ENCODE measurements at places on chromosomes 4 and X.
A peak's percentile ranks its signal among the peaks of the same experiment; 100 is the strongest.

GRCh38 chr4:14087921-14088320 lies 460.4 kb upstream of the BOD1L1 start:
- no peak for DNase-seq

DNA sequence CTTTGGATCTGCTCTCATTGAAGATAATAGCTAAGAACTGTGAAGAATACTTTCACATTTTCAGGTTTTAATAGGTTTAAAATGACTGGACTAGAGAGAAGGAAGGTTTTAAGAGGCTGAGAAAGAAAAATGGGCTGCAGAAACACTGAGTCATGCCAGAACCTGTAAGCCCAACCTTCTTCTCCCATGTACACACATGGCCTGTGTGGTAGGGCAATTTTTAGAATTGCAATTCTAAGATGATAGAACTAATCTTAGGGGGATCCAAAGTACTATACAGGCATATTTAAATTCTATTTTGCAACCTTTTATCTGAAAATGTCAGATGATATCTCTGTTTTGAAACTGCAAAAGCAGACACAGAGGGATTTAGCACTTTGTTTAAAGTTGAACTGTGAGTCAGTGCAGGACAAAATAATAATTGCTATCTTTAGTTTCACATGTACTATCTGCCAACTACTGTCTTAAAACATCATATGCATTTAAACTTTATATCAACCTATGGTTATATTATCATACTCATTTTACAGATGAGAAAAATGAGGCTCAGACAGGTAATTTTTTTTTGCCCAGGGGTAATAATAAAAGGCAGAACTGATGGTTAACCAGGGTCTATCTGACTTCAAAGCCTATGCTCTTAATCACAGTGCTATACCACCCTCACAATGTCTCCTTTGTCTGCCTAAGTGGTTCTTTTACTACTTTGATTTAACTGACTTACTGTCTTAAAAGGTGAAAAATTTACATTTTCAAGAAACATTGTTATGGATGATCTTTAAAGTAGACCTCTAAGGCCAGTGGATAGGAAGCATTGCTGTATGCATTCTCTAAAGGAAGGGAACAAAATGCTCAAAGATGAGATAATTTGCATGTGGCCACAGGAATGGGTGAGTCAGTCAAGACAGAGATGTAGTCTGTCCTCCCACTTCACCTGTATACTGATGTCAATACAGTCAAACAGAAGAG lies 4.3 kb downstream of the TMPRSS11E start:
- no peak for DNase-seq

GRCh38 chr4:35975617-35976355 lies 268.5 kb downstream of the ARAP2 start:
- DNase-seq = no peak

GRCh38 chr4:105944540-105944939 lies 49.3 kb downstream of the NPNT start:
- DNase-seq = no peak

DNA sequence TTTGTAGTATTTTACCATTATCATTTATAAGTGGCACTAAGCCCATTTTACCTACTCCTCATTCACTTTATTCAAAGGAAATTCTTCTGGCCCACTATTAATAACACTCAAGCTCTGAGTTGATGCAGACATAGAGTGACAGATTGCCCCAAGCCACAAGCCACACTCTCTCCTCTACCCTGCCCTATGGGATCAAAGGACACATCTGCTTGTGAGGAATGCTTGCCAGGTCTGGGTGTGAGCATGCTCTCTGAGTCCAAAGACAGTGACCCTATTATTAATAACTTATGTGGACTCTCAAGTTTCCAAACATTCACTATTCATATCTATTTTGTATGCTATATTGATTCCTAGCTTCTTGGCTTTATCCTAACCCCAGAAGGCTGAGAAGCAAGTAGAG lies 18.5 kb downstream of the ETNPPL start:
- DNase-seq = no peak

DNA sequence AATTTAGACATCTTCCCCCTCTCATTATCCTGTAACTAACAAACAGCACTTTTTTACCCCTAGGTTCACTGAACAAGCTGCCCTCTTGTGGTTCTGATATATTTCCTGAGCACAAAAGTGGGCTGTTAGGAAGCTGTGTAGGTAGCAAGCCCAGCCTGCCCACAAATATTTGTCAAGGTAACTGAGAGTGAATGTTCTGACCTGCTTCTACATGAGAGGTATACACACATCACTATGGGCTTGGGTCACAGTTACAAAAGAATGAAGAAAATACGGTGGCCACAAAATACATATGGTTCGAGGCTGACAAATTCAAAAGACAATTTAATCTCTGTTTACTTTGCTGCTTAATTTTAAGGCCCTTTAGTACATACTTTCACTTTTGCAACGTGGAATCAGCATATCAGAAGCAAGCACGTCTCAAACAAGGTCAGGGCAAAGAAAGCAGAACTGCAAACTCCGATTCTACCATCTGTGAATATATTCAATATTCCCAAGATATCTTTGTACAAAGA lies 78.7 kb downstream of the RBM47 start:
- DNase-seq = no peak

- DNase-seq = no peak
These were observed 796.7 kb downstream of the RAPGEF2 start for GRCh38 chr4:159899596-159899995.

- DNase-seq = no peak
These were observed 15.6 kb upstream of the NAT8L start for GRCh38 chr4:2043396-2044118.

GRCh38 chr4:2537011-2537830 lies 774 bp downstream of the FAM193A start:
- DNase-seq = peak; percentile 31

DNA sequence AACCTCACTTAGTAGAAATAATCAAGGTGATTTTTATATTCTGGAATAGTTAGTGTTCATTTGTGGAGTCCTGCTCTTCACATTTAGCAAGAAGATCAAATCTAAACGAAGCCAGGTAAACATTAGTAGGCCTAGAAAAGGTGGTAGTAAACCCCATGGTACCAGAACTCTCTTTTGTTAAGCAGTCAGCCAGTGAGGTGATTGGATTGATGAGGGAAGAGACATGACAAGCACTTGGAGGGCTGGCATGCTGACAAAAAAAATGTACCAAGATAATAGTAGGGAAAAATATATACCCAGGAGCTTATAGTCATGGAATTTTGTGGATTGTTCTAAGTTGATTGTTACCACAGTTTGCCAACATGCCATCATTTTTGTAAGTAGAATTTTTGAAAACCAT lies 163.8 kb downstream of the BANK1 start:
- DNase-seq = no peak

DNA sequence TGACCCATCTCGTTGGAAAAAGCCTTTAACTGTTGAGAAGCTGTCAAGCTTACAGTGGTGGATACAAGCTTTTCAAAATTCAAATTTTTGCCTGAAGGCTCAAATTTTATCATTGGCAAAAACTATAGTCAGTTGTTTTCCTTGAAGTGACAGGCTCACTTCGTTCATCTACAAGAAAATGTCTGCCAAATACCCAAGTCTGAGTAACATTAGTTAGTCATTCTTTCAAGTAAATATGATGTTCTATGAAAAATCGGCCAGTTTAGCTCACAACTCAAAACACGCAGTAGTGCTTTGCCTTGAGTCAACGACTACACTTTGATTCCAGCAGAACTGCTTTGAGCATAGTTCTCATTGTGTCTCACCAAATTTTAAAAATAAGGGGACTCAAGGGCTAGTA lies 170.3 kb upstream of the MAMLD1 start:
- DNase-seq = no peak

DNA sequence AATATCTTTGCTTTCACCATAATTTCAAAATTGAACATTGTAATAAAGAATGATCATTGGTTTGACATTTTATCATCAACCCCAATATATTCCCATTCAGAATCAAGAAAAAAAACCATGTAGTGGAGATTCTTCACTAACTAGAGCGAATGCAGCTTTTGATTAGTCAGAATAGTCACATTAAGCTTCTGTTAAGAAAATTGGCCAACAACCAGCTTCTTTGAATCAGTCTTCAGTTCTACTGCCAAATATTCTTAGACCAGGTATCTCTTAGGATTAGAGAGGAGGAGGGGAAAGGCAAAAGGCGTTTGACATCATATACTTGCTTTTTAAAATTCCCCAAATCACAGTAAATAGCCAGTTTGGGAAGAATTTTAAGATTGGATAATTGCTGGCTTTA lies 22.2 kb upstream of the TBC1D8B start:
- DNase-seq = no peak

GRCh38 chrX:118239913-118240698 lies 105.8 kb upstream of the WDR44 start:
- no peak for DNase-seq

DNA sequence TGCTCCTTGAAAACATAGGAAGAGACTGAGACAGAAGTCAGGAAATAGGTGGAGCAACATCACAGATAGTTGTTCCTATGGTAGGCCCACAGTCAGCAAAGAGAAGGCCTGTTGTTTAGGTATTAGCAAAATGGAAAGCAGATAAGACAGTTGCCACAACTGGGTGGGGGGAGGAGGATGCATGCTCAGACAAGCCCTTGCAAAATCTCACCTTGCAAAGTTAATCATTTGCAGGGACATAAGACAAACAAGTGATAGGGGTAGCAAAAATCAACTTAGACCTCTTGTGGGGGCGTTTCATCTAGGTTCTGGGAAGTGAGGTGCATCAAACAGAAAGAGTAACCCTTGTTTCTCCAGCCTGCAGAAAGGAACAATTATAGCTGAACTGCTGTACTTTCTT lies 30.7 kb downstream of the SERPINA7 start:
- DNase-seq = no peak

DNA sequence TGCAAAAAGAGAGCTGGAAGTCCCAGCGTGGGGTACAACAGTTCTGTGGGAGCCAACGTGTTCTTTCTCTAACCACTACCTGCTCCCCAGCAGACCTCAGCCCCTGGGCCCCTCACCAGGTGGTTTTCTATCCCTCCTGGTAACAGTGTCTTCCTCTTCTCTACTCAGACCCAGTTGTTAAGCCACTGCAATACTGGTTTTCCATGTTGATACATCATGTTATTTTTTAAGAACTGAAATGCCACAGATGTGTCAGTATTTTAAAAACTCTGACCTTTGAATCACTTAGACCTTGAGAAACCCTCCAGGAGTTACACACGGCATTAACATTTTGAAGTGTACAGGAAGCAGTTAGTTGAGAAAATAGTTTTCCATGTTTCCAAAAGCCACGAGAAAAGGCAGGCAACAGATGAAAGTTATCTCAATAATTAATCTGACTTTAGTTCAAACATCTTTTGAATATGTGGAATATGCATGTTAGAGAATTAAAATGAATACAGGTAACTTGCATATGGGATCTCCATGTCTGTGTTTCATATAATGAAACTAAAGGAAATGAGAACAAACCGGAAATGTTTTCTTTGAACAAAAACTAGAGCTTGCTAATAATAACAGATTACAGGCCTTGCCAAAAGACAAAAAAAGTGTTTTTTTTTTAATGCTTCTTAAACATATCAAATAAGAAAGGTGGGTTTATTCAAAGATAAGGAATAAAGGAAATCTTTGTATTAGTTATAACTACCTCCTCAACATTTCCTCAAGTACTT lies 108.8 kb downstream of the ZNF827 start:
- no peak for DNase-seq

DNA sequence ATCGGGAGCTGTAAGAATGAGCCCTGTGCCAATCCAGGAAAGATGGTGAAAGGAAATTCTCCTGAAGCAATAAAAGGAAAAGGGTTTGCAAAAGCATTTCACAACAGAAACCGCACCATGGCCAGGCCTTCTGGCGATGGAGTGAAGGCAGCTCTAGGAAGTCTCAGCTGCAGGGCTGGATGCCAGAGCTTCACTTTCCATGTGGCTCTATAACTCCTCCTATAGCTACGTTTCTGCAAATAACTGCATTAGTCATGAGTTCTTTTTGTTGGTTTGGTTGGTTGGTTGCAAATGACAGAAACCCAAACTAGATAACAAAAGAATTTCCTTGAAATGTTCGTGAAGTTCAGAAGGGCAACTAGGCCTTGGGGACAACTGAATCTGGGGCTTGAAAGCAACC lies 84.6 kb downstream of the RELL1 start:
- no peak for DNase-seq

DNA sequence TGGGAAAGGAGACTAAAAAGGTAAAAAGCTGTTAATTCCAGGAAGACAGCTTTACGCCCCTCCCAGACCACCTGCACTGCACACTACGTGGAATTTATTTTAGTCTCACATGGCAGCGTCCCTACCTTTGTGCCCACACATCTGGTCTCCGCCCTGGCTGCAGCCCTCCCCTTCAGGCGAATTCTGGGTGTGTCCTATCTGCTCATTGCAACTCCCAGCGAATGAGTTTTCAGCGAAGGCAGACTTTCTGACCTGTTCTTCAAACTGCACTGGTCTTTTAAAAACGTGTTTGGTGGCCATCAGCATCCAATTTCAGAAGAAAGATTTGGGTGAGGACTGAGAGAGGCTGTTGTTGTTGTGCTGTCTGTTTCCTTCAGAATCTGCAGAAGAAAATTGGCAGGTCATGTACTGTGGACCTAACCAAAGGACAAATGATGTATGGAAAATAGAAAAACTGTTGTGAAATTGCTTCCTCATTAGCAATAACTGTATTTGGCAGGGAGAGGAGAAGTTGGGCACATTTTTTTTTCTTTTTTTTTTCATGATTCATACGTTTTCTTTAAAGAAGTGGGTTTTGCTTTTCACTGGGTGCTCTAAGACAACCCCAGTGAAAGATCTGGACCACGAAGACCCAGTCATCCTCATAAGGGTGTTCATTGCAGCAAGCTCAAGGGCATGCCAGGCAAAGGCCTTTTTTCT lies 4.2 kb downstream of the TLR8 start:
- DNase-seq = no peak

DNA sequence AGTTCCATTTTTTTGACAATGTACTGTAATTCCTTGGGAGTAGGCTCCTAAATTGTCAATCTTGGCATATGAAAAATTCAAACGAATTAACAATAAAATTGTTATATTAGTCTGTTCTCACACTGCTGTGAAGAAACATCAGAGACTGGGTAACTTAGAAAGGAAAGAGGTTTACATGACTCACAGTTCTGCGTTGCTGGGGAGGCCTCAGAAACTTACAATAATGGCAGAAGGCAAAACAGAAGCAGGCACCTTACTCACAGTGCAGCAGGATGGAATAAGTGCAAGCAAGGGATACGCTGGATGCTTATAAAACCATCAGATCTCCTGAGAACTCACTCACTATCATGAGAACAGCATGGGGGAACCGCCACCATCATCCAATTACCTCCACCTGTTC lies 246.4 kb upstream of the TRAM1L1 start:
- DNase-seq = no peak

DNA sequence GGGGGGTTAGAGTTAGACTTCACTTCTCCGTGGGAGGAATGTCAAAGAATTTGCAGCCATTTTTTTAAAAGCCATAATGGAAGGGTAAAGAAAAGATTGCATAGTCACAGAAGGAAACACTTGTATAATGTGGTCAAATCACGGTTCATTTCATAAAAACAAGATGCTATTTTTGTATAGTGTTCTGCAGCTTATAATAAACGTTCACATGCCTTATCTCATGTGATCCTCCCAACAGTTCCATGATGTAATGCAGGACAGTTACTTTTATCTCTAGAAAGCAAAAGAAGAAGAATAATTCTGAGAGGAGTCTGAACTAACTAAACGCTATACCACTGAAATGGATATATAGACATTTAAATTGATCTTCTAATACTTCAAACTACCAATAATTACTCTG lies 71.3 kb upstream of the CAMK2D start:
- no peak for DNase-seq

Data from left renal pelvis (tissue), 4 donors.